ENCODE measurements at places on chromosomes 2 and 18. TPM values are rescaled to one million over a fixed set of nuclear protein-coding genes. Genes with fewer than 3 reads are reported as not detected.

Gene CBLN2
- not detected for total RNA-seq

Gene VIL1
- total RNA-seq = 0.44 TPM

Gene ANTXR1
- 144 TPM for total RNA-seq

Gene NMUR1
- not detected for total RNA-seq

Gene ERLEC1
- total RNA-seq = 64.8 TPM

Gene AKAIN1
- total RNA-seq = not detected

Gene DIPK1C
- not detected for total RNA-seq

Gene CHN1
- total RNA-seq = 21.7 TPM

Gene HTR2B
- not detected for total RNA-seq

Gene PAX8
- 1.5 TPM for total RNA-seq

Gene DUSP2
- 0.53 TPM for total RNA-seq

Gene TACR1
- 0.05 TPM for total RNA-seq

Gene DCDC2C
- total RNA-seq = not detected

Gene ALK
- not detected for total RNA-seq

Gene C1GALT1C1L
- 2.8 TPM for total RNA-seq

Gene ACMSD
- not detected for total RNA-seq

Gene ASXL2
- total RNA-seq = 12.7 TPM

Gene GBX2
- total RNA-seq = 2.2 TPM

Measured in A549 treated with ZK216348 at 1 μM for 4 hours (cell line).